ENCODE measurements at places on chromosomes 4 and X.
A peak's percentile ranks its signal among the peaks of the same experiment; 100 is the strongest.

- DNase-seq: no peak
Observed at GRCh38 chr4:128461291-128462102, 173.9 kb upstream of the PGRMC2 start.

- DNase-seq: no peak
Observed at GRCh38 chr4:81740487-81740886, 268.8 kb upstream of the RASGEF1B start.

DNA sequence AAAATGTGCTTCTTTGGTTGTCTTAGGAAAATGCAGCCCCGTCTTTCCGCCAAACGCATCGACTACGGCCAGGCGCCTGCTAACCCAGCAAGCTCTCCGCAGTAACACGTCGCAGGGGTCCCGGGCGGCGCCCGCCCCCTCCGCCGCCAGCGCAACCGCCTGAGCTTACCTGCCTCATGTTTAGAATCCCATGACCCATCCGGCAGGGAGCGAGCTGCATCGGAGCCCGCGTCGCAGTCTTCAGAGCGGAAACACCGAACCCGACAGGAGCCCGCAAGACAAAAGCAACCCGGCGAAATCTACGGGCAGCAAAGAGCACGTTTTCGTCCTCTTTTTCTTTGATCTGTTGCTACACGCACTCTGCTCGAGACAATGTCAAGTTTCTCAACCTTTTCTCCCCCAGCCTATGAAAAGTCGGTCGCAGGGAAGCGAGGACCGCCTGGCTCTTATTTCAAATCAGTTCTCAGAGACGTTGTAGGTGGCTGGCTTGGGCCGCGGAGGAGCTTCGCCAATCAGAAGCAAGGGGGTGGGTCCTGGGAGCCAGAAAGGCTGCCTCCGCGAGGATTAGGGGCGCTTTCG, at the start of gene MID1:
Gene MID1, minus strand, starts transcription at position 465 of the 579 bp plus-strand sequence. CDS start 53,038 bp downstream, outside the sequence.
- DNase-seq: peak; percentile 43

DNA sequence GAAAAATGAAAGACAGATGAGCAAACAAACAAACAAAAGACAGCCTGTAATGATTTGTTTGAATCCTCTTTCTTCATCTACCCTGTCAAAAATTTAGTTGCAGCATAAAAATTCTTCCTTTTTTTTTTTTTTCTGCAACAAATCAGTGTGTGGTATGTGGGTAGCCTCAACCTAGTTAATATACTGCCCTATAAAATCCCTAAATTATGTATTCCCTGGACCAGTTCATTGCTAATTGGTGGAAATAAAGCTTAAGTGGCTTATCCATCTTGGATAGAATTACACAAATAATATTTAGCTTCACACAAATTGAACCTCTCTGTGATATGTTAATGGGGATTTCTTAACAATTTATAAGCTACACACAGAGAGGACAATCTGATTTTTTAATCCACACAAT, 208.4 kb downstream of the NDST4 start:
- no peak for DNase-seq

- DNase-seq: no peak
Observed at GRCh38 chrX:261919-262352, 19.2 kb upstream of the PLCXD1 start.

DNA sequence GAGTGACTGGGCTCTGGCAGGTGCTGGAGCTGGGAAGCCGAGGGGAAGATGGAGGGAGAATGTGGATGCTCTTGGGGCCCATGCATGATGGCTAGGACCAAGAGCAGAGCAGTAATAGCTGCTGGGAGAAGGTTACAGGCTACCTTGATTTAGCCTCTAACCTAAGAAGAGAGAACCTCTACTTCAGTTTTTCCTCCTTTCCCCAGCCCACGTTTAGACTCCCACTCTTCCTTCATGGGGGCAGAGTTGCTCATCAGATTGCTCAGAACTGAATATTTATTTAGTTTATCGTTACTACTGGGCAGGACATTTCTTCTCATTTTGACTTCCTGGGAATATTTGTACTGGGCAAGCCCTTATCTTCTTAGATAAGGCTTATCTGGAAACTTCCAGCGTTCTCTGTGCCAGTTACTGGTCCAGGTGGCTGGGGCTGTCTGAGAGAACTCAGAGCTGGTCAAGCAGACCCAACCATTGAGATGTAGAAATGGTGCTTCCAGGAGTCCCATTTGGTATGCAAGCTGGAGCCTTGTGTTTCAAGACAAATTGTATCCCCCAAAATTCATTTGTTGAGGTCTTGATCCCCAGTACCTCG, 442.9 kb upstream of the BOD1L1 start:
- DNase-seq: no peak

- no peak for DNase-seq
Observed at GRCh38 chrX:56026815-56027214, 205.3 kb upstream of the KLF8 start.

GRCh38 chr4:181219783-181220416, 1023.3 kb upstream of the TENM3 start:
- DNase-seq: no peak

GRCh38 chr4:14410516-14410915, 591.8 kb upstream of the CPEB2 start:
- no peak for DNase-seq

DNA sequence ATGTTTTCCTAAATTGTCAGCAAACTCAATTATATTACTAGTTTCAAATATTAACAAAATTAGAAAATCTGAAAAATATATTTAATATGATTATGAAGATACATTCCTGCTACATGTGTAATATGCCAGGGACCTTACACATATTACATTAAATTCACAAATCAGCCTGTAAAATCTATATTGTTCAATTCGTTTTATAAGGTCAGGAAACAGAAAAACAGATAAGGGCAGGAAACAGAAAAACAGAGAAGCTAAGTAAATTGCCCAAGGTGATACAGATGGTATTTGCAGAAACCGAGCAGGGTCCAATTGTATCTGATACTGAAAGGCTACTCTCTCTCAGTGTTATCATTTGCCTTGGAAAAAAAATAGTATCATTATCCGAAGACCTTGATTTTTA, 739.0 kb downstream of the DMD start:
- no peak for DNase-seq

DNA sequence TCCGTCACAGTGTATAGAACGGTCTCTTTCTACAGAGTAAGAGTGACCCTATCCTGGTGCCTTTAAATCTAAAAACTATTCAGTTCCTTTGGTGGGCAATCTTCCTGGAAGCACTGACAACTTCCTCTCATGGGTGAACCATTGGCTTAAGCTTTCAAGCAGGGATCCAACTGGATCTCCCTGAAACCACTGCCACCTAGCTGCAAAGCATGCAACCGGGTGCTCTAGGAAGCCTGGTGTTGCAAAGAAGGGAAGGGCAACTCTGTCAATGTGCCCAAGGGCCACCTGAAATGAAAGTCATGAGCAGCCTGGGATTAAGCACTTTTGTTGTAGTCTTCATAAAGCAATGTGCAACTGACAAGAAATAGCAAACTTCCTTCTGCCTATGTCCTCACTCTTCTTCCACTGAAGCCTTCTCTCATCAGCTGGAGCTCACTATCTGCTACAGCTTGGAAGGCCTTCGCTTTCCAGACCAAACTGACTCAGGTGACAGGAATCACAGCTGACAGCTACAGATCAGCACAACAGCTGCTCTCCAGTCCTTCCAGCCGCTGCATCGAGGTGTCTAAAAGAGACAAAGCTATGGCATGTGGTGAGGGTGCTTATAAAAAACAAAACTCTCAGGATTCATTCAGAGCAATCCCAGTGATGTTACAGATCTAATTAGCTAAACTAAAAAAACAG, 46.1 kb downstream of the SETD7 start:
- DNase-seq: no peak

DNA sequence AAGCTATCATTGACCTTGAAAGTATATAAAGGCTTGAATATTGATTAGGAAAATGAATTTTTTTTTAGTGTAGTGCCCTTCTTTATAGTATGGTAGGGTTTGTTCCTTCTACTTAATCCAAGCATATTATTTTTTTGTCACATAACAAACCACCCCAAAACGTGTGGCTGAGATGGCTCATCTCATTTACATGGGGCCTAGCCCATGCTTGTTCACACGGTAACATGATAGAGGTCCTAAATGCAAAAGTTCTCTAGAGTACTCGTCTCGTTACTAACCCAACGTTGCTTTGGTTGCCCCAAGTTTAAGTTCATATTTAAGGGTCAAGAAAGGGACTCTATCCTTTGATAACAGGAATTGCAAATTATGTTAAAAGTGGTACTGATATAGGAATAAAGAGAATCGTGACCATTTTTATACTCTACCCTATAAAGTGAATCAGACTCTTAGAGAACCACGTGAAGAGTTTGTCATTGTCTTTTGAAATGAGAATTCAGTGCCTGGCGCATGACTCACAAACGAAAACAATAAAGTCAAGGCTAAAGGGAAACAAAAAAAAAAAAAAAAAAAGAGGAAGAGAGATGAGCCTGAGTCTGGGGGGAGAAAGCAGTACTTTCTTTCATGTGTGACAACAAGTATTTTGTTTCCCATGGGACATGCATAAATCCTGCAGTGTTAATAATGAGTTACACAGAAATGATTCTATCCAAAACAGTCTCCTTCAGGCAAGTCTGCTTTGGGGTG, 402.8 kb upstream of the NWD2 start:
- DNase-seq: no peak

- peak; percentile 22 for DNase-seq
Observed at GRCh38 chrX:80876877-80877276, 67.2 kb upstream of the BRWD3 start.

DNA sequence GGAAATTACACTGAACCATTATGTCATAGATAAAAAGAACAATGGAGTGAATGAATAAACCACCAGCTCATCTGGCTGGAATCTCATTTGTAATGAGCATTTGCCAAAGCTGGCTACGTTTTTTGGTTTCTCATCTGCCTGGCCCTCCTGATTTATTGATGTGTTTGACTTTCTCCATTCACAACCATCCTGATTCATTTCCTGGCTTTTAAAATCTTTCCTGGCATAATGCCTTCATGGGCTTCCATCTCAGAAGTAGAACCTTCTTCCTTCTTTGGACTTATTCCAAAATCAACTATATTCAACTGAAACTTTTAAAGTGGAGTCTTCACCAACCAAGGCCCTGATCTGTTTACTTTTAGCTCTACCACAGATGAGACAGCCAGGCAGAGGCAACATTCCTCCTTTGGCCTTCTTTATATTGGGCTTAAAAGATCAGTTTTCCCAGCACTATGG, 36.0 kb upstream of the ARSJ start:
- no peak for DNase-seq

GRCh38 chr4:49032440-49033161, 46.5 kb downstream of the CWH43 start:
- peak; percentile 51 for DNase-seq

- no peak for DNase-seq
Observed at GRCh38 chr4:175671491-175671934, 140.6 kb downstream of the GPM6A start.

GRCh38 chrX:97682991-97683840, 799.5 kb downstream of the RPA4 start:
- no peak for DNase-seq

DNA sequence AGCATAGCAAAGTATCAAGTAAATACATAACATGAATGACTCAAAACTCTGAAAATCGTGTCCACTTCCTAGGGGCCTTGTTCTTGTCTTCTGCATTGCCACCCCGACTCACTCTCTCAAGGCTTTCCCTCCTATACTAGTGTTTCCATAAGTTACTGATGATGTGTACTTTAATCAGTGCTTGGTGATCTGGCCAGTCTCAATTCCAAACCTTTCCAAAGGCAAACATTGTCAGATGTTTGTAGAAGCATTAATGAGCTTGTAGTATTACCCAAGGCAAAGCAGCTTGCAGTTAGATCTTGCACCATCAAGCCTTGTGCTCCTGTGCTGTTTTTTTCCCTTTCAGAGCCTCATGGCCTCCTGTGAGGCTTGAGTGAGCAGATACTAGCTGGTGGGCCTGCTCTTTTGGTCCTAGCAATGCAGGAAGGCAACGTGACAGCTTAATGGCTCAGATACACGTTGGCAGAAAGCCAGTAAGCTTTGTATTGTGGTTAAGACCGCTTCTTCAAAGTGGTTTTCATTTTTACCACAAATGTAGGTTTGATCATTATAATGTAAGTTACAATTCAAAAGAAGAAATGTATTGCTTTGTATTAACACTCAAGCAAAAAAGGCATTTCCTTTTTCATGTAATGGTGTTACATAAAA, 51.8 kb downstream of the RBPJ start:
- peak; percentile 95 for DNase-seq

GRCh38 chrX:114500622-114501021, 83.3 kb upstream of the HTR2C start:
- DNase-seq: no peak
